Small intestine (tissue), 16 donors: ENCODE measurements at places on chromosomes 5 and 9. TPM values are rescaled to one million over a fixed set of nuclear protein-coding genes. Genes with fewer than 3 reads are reported as not detected.

DNA sequence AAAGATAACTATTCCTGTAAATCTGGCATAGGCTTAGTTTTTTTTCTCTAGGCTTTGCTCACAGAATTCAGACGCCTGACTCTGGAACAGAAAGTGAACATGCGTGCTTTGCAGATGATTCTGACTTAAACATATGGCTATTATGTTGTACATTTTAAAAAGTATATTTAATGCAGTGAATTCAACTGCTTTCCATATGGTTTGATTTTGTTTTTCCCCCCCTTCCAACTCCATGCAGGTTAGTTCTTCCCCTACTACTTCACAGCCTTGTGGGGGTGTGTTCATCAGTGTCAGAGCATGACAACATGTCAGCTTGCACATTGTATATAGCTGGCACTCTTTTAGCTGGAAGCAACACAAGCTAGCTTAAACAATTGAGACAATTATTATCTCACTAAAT is 226.8 kb downstream of the TMEM167A start:
- no peaks in the 10 kb centered on the region for H3K27me3 ChIP-seq
- no peak for DNase-seq
- H3K4me3 ChIP-seq, result no peak overlapping the region
- no peak overlapping the region for H3K27ac ChIP-seq

GRCh38 chr5:95822043-95822541 is 434 bp downstream of the GLRX start:
- no peak for DNase-seq
- H3K4me1 ChIP-seq, result peaks cover 19% of the 10 kb centered on the region
- H3K27me3 ChIP-seq, result no peaks in the 10 kb centered on the region
- H3K4me3 ChIP-seq, result peak overlapping the region; percentile 71
- no peaks in the 10 kb centered on the region for H3K36me3 ChIP-seq
- H3K27ac ChIP-seq, result peak overlapping the region; percentile 87

GRCh38 chr5:55524816-55525215 is 9.9 kb downstream of the PLPP1 start:
- H3K27me3 ChIP-seq, result no peaks in the 10 kb centered on the region
- no peaks in the 10 kb centered on the region for H3K36me3 ChIP-seq
- H3K27ac ChIP-seq, result no peak overlapping the region
- no peak for DNase-seq
- H3K4me3 ChIP-seq, result no peak overlapping the region

GRCh38 chr9:84838879-84839278 is 169.3 kb downstream of the NTRK2 start:
- H3K27me3 ChIP-seq, result no peaks in the 10 kb centered on the region
- no peak overlapping the region for H3K4me3 ChIP-seq
- H3K27ac ChIP-seq, result no peak overlapping the region
- H3K4me1 ChIP-seq, result no peaks in the 10 kb centered on the region
- H3K36me3 ChIP-seq, result no peaks in the 10 kb centered on the region
- DNase-seq, result no peak

DNA sequence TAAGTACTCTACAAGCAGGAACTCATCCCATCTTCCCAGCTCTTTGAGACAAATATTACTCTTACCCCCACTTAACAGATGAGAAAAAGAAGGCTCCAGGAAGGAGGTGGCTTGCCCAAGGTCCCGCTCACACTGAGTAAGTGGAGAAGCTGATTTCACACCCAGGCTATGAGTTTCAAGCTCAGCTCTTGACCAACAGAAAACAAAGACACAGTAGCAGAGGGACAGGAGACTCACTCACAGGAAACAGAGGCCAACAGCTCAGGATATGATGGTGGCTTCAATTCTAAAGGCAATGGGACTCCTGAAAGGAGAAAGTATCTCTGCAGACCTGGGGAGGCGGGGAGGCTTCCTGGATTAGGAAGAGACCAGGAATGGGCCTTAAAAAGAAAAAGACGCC is 6.7 kb upstream of the TCF7 start:
- no peak overlapping the region for H3K4me3 ChIP-seq
- peaks cover 17% of the 10 kb centered on the region for H3K27me3 ChIP-seq
- no peak overlapping the region for H3K27ac ChIP-seq
- H3K4me1 ChIP-seq, result no peaks in the 10 kb centered on the region
- DNase-seq, result no peak

DNA sequence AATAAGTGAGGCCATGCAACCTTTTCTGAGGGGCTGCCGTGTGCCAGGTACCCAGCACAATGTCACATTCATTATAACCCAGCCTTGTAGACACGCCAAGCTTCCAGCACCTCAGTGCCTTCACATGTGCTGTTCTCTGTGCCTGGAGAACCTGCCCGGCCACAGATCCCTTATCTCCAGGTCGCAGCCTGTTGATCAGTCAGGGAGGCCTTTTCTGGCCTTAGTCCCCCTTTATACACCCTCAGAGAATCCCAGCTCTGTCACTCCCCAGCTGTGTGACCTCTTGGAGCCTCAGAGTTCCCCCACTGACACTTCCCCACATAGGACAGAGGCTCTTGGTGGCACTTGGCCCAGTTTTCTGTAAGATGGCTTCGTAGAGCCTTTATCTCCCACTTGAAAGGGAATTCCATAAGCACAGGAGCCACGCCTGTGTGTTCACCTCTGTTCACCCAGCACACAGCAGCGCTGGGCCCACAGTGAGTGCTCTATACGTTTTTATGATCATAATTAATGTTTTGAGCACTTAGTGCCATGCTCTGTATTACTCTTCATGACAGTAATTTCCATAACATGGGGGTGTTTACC is 38.7 kb downstream of the NEURL1B start:
- peak; percentile 64 for DNase-seq
- H3K4me1 ChIP-seq, result peaks cover 4% of the 10 kb centered on the region
- no peaks in the 10 kb centered on the region for H3K36me3 ChIP-seq
- H3K27me3 ChIP-seq, result peaks cover 2% of the 10 kb centered on the region
- no peak overlapping the region for H3K4me3 ChIP-seq
- H3K27ac ChIP-seq, result peak overlapping the region; percentile 39

Gene FYB1
- polyA plus RNA-seq, result 6.2 TPM

Gene TMEM252
- polyA plus RNA-seq, result 0.10 TPM

Gene IFNK
- polyA plus RNA-seq, result not detected
